ENCODE measurements at places on chromosomes 1 and 21.

GRCh38 chr1:179586107-179586823 is 5.4 kb upstream of the TDRD5 start:
- DNase-seq, result no peak

DNA sequence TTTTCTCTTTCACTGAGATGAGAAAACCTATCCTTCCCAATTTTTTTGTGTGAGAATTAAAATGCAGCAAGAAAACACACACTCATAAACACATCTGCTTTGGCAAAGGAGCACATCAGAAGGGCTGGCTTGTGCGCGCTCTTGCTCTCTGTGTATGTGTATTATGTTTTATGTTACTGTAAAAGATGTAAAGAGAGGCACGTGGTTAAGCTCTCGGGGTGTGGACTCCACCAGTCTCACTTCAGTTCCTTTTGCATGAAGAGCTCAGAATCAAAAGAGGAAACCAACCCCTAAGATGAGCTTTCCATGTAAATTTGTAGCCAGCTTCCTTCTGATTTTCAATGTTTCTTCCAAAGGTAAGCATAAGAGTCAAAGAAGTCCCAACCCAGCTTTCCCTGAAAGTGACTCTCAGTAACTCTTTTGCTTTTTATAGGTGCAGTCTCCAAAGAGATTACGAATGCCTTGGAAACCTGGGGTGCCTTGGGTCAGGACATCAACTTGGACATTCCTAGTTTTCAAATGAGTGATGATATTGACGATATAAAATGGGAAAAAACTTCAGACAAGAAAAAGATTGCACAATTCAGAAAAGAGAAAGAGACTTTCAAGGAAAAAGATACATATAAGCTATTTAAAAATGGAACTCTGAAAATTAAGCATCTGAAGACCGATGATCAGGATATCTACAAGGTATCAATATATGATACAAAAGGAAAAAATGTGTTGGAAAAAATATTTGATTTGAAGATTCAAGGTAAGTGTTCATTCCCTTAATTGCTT is at the start of gene CD2:
TSS of gene CD2 (plus strand) at position 233 of the 780 bp plus-strand sequence. CDS start at position 296, 63 bp downstream.
- no peak for DNase-seq

GRCh38 chr1:1948783-1949182 is 29.7 kb upstream of the TMEM52 start:
- no peak for DNase-seq

GRCh38 chr1:40662864-40663263 is 2.6 kb downstream of the RIMS3 start:
- DNase-seq, result no peak

GRCh38 chr1:26321315-26322041 is 3.7 kb downstream of the CD52 start:
- peak; percentile 96 for DNase-seq

- DNase-seq, result no peak
Measured at GRCh38 chr1:45793942-45794604, 9.3 kb upstream of the MAST2 start.

GRCh38 chr1:247291833-247292561 is 36.1 kb downstream of the VN1R5 start:
- DNase-seq, result no peak

GRCh38 chr1:212287261-212287895 is 2.2 kb downstream of the PPP2R5A start:
- DNase-seq, result no peak

- no peak for DNase-seq
Measured at GRCh38 chr1:7068552-7068951, 283.3 kb downstream of the CAMTA1 start.

- no peak for DNase-seq
Measured at GRCh38 chr1:182662121-182662890, 22.1 kb downstream of the RGS8 start.

DNA sequence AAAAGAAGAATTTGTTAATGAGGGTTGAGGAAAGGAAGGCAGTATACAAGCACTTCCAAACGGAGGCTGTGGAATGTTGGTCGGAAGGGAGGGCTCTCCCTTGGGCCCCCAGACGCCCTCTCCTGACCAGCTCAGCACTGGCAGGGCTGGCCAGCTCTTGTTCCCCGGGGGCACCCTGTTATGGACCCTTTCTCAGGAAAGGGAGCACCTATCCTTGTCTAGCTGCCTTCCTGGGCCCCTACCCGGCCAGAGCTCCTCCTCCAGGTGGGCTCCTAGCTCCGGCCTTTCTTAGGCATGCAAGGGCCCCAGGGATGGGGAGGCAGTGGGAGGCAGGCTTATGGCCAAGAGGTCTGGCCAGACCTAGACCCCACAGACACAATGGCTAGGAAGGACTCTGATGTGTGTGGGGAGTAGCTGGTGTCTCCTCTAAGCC is 926 bp downstream of the BLACAT1 start:
- DNase-seq, result no peak

DNA sequence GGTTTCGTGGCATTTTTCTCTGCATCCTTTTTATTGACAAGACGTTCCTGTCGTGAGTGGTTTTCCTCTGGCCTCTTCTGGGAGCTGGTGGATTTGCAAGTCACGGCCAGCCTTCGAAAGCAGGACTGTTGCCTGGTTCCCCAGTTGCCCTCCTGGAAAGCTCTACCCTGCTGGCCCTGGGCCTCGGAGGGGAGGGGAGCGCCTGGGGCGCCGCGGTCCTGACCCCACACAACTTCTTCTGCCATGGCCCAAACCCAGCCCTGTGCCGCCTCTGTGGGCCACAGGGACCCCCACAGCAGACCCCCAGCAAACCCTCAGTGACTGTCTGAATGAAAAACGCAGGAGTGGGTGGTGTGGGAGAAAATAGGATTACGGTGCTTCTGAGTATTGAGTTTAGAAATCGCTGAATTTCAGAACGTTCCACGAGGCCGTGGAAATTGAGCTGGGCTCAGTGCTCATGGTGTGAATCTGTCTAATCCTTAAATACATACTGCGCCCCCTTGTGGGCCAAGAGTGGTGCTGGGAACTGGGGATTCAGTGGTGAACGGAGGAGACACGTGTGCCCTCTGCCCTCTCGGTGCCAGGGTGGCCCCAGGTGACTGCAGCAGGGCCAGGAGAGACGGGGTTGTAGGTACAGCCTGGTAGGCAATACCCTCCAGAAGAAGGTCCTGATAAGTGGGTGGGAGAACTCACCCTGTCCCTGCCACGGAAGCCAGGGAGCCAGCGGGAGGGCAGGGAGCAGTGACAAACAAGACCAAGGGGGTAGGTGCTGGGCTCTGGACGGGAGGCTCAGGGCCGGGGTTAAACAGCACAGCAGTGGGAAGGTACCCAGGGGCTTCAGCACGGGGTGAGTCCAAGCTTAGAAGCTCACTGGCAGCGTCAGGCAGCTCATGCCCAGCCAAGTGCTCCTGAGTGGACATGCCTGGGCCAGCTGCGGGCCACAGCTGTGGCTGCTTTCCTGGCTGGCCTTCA is 101.2 kb upstream of the COL6A1 start:
- DNase-seq, result peak; percentile 73

GRCh38 chr1:155320661-155321617 is at the start of gene RUSC1:
Gene RUSC1 (plus strand): TSS chr1:155320894. CDS start chr1:155321774, 880 bp downstream.
- DNase-seq, result peak; percentile 62

DNA sequence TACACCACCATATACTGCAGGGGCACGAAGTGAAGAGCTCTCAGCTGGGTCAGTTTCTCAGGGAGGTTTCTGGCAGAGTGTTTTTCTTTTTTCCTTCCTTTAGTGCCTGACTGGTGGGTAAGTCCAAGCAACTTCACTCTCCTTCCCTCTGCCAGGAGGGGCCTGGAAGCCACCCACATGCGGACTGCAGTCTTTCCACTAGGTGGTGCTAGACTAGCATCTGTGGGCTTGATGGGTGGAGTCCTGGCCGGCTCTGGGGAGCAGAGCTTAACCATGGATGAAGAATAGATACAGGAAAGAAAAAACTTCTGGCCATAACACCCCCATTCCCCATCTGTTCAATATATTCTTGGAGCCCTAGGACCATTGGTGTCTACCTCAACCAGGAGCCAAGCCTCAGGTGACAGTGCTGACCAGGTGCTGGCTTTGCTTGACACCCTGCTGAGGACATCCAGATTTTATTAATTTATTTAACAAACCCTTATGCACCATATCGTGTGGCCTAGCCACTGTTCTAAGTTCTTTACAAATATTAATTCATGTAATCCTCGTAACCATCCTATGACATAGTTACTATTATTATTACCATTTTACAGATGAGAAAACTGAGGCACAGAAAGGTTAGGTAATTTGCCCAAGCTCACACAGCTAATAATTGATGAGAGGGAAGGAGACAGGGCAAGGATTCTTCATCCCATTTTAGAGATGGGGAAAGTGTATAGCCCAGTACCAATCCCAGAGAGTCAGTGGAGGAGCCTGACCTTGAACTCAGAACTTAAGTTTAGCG is 126.7 kb upstream of the CSF3R start:
- DNase-seq, result no peak

- DNase-seq, result no peak
Measured at GRCh38 chr1:197965132-197965840, 48.1 kb downstream of the LHX9 start.

- no peak for DNase-seq
Measured at GRCh38 chr1:43563876-43564539, 33.3 kb downstream of the PTPRF start.

DNA sequence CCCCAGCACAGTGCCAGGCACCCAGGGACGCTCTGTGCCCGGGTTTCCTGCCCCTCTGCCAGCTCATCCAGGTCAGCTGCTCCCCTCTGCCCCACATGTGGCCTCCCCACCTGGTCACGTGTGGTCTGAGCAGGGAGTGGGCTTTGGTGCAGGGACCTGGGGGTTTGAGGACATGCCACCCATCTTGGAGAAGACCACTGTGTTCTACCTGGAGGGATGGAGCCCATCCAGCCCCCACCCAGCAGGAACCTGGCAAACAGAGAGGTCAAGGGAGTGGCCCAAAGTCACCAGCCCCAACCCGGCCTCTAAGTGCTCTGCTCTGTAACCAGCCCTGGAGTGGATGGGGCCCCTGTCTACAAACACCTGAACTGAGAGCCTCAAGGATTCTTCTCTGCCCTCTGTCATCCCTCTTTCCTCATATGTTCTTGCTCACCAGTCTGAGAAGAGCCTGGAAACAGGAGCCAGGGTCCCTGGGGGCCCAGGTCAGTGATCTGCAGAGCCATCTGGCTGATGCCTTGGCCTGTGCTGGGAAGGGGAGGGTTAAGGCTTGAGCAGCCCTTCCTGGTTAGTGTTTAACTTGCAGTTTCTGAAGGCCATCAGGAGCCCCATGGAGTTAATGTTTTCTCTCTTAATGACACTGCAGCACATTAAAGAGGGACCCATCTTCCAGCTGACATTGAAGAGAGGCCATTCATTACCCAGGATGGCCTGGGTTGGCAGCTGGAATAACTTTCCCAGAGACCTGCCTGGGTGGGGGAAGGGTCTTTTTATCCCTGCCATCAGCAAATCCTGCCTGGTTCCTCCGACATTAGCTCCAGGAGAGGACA is 235.4 kb downstream of the PTPRU start:
- DNase-seq, result no peak

DNA sequence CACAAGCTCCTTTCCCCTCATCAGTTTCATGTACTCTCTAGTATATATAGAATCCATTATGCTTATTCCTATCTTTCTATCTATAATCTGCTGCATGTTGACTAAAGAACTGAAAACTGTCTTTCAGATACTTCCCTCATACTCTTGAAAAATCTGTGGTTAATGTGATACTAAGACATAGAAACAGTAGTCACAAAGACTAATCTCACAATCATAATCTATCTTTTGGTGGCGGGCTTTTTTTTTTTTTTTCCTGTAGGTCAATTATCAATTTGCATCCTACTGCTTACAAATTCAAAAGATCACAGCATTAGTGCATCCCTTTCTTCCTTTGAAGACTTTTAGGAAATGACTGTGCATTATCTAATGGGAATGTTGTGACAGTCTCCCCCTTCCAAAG is 4.7 kb downstream of the UBR4 start:
- no peak for DNase-seq

- DNase-seq, result no peak
Measured at GRCh38 chr1:181222972-181223505, 134.5 kb downstream of the IER5 start.

DNA sequence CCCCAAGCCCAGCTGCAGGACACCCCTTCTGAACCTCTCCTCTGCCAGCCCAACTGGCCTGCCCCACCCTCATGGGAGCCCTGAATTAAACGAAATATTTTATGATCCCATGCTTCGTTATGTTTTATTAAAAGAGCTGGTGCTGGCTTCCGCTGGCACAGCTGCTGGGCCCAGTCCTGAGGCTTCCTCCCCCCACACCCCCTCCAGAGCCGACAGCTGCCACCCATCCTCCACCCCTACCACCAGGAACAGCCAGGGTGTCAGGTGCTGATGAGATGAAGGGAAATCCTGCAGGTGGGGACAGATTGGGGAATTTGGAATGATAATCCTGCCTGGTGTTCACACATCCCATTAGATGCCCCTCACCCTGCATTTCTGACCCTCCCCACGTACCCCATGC is 19.0 kb downstream of the IGSF21 start:
- DNase-seq, result no peak

DNA sequence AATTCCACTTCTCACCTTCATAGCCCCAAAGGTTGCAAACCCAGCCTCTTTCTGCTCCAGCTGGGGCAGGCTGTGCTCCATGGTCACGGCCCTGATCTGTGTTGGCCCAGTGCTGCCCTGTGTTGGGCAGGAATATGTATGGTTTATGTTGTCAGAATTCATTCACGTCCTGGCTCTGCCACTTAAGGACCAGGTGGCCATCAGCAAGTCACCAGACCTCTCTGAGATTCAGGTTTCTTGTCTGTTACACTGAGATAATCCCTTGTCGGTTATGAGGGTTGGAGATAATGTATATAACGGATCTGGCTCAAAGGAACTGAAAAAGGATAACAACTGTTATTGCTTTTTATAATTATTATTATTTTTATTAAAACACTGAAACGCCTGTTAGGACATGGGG is 39.1 kb upstream of the SELENON start:
- no peak for DNase-seq

DNA sequence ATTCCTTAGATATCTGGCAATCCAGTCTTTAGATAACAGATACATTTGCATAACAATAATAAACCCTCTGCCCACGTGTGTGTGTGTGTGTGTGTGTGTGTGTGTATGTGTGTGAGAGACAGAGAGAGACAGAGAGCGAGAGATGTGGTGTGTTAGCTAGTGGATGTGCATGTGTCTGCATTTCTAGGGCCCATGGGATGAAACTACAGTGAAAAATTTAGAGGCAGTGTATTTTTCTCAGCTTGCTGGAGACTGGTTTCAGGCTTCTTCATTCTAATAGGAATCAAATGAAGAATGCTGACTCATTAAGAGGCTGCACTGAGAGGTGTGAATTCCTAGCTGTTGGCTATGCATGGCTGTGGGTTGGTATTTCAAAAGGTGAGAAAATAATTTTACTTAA is 303.2 kb downstream of the LMX1A start:
- DNase-seq, result no peak

GRCh38 chr1:23699280-23700179 is 7.9 kb downstream of the RPL11 start:
- no peak for DNase-seq

Measured in activated CD4-positive, alpha-beta T cell treated with anti-CD3 and anti-CD28 coated beads, Interleukin-2, amount 50 U/mL, for 24 hours (primary cell).